Daoy (cell line): ENCODE measurements at places on chromosomes 3 and 15. TPM values are rescaled to one million over a fixed set of nuclear protein-coding genes. Genes with fewer than 3 reads are reported as not detected.
A peak's percentile ranks its signal among the peaks of the same experiment; 100 is the strongest.

- DNase-seq, result peak; percentile 42
These were observed 59.6 kb upstream of the LMCD1 start for GRCh38 chr3:8441969-8442559.

DNA sequence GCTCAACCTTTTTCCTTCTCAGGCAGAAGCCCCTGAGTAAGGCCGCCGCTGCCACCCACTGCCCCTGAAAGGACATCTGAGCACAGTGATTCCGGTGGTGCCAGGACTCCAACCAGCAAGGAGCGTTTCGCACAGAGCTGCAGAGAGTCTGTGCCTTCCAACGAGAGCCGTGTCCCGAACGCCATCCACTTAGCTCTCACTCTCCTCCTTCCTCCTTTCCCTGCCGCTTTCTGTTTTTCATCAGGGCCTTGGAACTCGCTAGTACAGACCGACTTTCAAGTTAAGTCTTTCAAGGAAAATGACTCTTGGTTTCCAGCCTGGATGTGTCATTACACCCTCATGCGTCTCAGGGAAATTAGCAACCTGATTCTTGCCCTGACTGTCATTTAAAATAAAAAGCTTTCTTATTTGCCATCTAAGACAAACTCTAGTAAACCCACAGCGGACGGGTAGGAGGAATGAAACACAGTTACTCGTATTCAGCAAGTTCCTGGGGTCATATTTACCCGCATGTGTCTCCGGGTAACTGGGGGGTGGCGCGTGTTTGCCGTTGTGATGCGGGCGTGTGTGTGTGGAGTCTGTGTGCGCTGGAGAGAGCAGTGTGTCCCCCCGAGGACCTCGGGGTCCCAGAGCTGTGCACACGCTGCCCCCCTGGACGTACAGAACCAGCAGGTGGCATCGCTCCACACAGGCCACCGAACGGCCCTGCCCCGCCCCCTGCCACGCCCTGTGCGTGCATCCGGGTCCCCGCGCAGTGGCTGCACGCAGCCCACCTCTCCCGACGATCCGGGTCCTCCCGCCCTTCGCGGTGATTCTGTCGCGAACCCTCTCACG lies 30.4 kb upstream of the ALDH1A3 start:
- peak; percentile 85 for DNase-seq

The ABI3BP gene
- total RNA-seq, result 0.17 TPM in 1 of 2 replicates, not detected in the other

The ERICH6 gene
- total RNA-seq, result not detected in 2 replicates

- no peak for DNase-seq
These were observed 37.2 kb downstream of the GOLIM4 start for GRCh38 chr3:168058481-168058880.

GRCh38 chr15:30956216-30957124 lies 35.0 kb downstream of the MTMR10 start:
- DNase-seq, result peak; percentile 30

The OCA2 gene
- total RNA-seq, result not detected in 2 replicates

DNA sequence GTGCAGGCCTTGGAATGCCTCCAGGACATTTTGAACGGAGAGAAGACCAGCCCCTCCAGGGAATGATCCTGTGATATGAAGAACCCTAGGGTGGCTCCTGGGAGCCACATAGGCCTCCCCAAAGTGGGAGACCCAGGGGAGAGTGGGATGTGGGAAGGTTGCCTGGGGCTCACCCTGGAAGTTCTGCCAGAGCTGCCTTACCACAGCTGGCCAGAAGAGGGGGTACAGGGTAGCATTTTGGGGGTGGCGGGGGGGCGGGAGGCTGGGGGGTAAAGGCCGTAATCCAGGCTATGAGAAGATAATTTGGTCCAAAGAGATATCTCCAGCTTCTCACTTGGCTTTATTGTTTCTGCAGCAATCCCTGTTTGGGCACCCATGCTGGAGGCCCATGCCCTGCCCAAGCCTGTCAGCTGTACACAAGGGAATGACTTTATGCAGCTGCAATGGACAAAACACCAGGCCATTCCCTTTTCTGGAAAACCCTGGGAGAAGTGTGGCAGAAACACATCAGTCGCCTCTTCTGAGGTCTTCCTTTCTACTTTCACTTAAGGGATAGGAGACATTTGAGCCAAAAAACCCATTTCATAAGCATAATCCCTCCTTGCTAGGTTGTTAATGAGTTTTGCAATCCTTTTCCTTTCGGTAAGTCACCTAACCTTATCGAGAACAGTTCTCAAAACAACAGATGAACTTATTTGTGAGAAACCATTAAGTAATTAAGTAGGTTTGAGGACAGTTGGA lies 11.0 kb upstream of the MUSTN1 start:
- DNase-seq, result no peak

GRCh38 chr3:191283400-191283799 lies 45.8 kb upstream of the CCDC50 start:
- DNase-seq, result no peak

DNA sequence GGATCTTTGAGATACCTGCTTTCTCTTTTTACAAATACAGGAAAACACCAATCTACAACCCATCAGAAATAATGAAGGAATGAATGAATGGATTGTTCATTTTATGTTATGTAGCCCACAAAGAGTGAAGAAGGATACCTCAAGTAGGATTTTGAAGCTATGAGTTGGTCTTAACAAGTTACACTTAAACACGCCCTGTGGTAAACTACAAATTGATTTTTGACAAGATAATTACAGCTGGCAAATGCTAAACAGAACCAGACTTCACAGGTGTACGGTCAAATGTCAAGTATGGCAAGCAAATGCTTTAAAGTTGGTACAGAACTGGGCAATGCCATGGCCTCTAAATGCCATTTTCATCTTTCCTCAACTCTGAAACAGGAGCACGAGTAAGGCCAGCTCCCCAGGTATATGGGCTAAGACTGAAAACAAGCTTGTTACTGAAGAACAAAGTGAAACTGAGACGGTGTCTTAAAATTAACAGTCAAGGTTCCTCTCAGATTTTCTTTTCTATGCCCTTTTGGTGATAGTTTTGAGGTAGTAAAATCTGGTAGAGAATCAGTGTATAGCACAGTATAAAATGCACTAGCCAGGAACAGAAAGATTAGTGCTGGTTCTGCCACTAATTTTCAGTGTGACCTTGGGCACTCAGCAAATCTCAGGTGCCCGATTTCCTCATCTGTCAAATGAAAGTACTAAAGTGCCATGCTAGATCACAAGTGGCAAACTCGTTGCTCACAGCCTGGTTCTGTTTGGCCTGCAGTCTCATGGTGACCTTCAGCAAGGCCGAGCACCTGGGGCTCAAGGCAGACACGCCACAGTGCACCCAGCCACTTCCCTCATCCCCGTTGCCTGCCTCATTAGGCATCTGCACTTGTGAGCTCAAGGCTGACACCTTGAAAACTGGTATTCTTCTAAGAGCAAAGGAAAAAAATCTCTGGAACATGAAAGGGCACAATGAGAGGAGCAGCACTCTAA lies 9.5 kb downstream of the RUVBL1 start:
- DNase-seq, result no peak

DNA sequence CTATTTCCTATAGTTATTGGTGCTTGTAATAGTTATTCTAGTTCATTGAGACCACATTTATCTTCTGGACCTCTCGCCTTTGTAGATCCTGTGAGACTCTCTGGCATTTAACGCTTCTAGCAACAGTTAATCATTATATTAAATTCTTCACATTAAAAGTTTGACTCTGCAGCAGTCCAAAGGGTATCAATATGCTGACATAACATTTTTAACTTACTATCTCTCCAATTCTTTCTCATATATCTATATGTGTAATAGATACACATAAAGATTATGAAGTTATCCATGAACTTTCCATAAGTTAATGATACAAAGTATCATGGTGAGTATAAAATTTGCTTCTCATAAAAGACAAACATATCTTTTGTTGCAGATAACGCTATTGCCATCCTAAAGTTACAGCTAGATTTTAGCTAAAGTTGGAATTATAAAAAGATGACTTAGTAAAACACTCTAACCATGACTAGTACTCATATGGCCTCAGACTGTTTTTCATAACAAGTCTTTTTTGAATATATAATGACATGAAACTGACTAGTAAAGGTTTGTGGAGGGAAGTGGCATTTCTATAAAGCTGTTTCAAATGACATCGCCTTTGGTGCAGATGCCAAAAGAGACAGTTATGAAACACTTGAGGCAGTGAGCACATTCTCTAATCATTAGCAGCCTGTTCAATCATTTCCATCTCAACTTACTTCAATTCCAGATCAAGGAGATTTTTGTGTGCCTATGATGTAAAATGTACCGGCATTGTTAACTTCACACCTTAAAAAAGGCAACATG lies 379.3 kb upstream of the CBLB start:
- DNase-seq, result no peak

GRCh38 chr15:56929399-56929798 lies 11.0 kb downstream of the TCF12 start:
- DNase-seq, result peak; percentile 13

DNA sequence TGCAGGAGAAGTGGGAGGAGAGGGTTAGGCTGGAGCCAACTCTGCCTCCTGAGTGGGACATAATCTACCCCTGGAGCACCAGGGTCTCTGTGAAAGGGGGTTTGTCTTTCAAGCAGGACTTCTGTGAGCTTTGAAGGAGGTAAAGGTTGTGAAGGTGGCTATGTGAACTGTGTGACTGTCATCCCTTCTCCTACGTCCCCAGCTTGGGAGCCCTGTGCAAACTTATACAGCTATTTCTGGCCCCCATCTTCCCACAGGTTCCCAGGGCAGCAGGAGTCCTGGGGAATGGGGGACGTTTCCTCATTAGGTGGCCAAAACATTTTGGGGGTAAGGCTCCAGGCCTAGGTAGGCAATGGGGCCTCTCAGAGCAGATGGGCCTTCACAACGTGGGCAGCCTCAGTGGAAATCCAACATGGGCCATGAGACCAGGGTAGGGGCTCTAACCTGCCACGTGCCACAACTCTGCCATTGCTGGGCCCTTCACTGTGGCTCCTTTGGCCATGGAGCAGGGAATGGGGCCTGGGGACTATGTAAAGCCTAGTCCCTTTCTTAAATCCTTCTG lies 3.5 kb downstream of the VIPR1 start:
- DNase-seq, result no peak

- peak; percentile 88 for DNase-seq
These were observed 88.0 kb downstream of the PIK3R4 start for GRCh38 chr3:130658678-130659077.

GRCh38 chr3:53069422-53070068 lies 23.7 kb upstream of the SFMBT1 start:
- no peak for DNase-seq

The SPSB4 gene
- total RNA-seq, result 2.3 and 2.4 TPM in 2 replicates

- no peak for DNase-seq
These were observed 66.3 kb downstream of the CCR1 start for GRCh38 chr3:46141813-46142212.

GRCh38 chr15:60635507-60636352 lies 156.8 kb upstream of the ICE2 start:
- peak; percentile 79 for DNase-seq

The C3orf20 gene
- total RNA-seq, result not detected in 2 replicates

- no peak for DNase-seq
These were observed 194.9 kb downstream of the CHST2 start for GRCh38 chr3:143314251-143315093.

- no peak for DNase-seq
These were observed 598.6 kb upstream of the TBL1XR1 start for GRCh38 chr3:177795859-177796258.

- DNase-seq, result no peak
These were observed 62.9 kb downstream of the PLD1 start for GRCh38 chr3:171747223-171747920.

- peak; percentile 87 for DNase-seq
These were observed 48.9 kb upstream of the POLG start for GRCh38 chr15:89383365-89384175.

- peak; percentile 97 for DNase-seq
These were observed 51.9 kb upstream of the MUC13 start for GRCh38 chr3:124986192-124987143.

DNA sequence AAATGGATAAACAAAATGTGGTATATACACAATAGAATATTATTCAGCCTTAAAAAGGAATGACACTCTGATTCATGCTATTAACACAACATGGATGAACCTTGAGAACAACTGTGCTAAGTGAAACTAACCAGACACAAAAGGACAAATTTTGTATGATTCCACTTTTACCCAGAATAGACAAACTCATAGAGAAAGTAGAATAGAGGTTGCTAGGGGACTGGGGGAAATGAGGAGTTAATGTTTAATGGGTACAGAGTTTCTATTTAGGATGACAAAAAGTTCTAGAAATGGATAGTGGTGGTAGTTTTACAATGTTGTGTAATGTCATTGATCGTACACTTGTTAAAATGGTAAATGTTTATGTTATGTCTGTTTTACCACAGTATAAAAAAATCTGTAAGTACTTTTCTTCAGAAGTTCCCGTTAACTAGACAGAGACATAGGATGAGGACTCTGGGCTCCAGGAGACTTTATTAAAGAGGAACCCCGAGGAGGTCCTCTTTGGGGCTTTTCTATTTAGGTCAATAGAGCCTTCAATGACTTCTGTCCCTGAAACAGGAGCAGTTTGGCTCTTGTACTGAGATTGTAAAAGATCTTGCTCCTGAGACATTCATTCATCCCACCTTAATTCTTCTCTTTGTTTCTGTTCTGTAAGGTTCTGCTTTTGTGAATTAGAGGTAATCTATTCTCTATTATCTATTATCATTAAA lies 24.5 kb downstream of the ABHD6 start:
- no peak for DNase-seq

- DNase-seq, result no peak
These were observed 33.1 kb downstream of the CMTM7 start for GRCh38 chr3:32424581-32425250.

- DNase-seq, result peak; percentile 61
These were observed 40.4 kb downstream of the DNAJB8 start for GRCh38 chr3:128426128-128426921.

- DNase-seq, result no peak
These were observed 26.5 kb downstream of the RFTN1 start for GRCh38 chr3:16486951-16487480.

DNA sequence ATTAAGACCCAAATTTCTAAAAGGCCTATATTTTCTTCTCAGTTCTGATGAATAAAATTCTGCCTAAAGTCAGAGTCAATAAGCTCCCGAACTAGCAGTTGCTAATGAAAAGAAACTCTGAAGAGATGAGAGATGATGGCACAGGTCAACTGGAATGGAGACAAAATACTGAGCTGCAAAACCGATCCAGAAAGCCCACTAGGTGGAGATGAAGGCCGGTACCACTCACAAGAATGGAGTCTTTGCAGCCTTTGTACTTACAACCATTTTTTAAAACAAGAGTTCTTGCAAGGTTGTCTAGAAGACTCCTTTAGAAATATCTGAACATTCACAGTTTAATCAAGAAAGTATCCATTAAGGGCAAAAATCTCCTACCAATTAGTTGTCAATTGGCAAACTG lies 119.9 kb upstream of the TJP1 start:
- DNase-seq, result no peak

DNA sequence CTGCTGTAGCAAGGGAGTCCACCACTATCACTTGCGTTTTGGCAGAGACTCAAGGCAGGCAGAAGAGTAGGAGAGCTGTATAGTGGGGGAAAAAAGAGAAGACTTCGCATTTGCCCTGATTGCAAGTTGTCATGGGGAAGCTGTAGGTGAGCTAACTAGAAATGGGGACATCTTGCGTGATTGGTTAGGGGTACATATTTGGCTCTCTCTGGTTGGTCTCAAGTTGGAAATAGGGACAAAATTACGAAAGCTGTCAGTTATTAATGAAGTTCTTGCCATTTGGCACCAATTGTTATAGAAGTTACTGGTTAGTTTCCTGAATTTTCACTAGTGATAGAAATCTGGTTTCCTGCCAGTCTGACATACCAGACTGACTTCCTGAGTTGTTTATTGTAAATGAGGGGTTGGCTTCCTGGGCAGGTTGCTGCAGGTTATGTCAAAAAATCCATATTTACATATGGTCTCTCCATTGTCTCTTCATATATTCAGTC lies 8.2 kb upstream of the SENP7 start:
- no peak for DNase-seq
